GDM1 (cell line): ENCODE measurements at places on chromosomes 11 and 22.

DNA sequence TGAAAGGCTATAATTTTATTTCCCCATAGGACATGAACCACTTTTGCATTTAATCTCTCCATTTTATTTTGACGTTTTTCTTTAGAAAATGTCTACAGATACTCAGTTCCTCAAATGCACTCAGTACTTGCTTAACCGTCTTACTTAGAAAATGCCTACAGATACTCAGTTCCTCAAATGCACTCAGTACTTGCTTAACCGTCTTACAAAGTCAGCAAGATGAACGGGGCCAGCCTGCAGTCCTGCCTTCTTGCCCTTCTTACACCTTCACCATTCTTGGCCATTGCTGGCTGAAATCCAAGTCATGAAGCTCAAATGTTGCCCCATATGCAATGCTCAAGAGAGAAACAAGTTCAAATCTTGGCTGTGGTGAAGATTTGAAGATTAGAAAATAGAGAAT is 34.1 kb downstream of the CSNK2A3 start:
- DNase-seq = no peak

- DNase-seq = no peak
Measured at GRCh38 chr11:70592641-70593165, 194.4 kb downstream of the CTTN start.

GRCh38 chr11:33953289-33953688 is 61.4 kb upstream of the LMO2 start:
- DNase-seq = no peak

- no peak for DNase-seq
Measured at GRCh38 chr11:69636512-69637197, 4.3 kb upstream of the CCND1 start.

DNA sequence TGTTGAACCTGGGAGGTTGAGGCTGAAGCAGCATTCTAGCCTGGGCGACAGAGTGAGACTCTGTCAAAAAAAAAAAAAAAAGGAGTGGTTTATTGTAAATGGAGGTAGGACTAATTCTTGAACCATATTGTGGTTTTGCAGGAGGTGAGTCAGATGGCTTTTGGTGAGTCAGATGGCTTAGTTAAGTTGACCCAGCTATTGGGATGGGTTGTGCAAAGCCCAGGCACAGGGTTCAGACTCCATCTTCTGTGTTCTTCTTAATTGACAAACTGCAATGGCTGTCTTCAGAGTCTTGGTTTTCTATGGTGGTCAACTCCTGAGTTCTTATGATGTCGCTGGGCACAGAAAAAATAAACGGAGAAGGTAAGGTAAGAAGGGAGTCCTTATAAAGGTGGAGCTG is 182.7 kb downstream of the ADAMTS15 start:
- DNase-seq = no peak

- DNase-seq = no peak
Measured at GRCh38 chr11:65415499-65416340, 6.9 kb upstream of the NEAT1 start.

DNA sequence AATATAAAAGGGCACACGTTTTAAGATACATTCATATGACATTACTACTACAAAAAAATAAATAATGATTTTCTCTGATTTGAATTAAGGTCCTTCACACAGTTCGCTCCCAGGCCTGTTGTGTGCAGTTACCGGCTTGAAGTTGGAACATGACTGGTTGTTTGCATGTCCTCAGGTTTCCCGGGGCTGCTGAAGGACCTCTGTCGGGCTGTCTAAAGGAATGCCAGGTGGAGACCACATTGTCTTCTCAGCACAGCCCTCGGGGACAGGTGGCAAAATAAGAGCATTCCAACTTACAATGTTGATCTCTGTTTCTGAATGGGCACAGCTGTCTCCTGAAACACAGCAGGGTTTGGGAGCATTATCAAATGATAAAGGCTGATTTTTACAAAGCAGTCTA is 14.9 kb downstream of the VSIG10L2 start:
- no peak for DNase-seq

- no peak for DNase-seq
Measured at GRCh38 chr11:46917109-46917761, 1.1 kb downstream of the LRP4 start.

DNA sequence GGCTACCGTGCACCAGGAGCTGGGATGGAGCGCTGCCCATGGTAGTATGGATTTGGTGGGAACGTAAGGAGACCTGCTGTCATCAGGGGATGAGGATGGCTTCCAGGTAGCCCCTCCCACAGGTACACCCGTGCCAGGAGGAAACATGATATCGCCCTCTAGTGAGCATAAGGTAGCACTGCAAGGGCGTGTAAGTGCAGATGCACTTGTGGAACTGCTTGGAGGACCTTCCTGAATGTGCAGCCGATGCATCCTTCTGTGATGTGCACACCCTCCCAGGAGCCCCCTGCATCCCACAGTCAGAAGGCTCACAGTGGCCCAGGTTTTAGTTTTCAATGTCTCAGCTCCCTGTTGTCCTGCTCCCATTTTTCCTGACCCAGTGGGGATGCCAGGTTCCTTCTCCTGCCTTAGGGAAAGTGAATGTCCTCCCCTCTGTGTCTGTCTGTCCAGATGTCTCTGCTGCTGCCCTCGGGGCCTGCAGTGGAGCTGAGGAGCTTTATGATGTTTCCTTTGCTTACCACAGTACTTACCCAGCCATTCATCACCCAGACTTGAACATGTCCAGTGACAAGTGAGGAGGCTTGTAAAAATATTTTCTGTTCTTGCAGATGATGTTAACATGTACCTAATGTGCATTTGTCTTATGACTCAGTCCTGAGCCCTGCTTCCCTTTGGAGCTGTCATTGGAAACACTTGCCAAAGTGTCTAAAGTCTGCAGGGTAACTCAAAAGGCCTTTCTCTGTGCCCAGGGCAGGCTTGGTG is 49.2 kb downstream of the DBX1 start:
- DNase-seq = peak; percentile 29

DNA sequence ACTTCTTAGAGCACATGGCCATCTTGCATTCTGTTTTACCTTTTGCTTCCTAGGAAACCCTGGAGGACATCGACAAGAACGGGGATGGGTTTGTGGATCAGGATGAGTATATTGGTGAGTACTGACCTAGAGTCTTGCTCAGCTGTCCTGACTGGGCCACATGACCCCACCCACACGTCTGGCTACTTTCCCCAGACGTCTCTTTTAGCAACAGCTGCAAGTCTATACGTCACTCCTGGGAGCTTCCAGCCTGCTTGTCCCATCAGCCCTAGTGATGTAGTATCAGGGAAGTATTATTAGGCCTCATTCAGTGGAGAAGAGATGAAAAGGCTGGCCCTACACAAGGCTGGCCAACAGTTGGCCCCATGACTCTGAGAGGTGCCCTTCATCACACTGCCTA is 9.6 kb downstream of the RCN1 start:
- no peak for DNase-seq

GRCh38 chr11:108916935-108917334 is 252.1 kb downstream of the DDX10 start:
- DNase-seq = no peak

GRCh38 chr11:33706966-33707365 is 6.3 kb upstream of the C11orf91 start:
- no peak for DNase-seq

DNA sequence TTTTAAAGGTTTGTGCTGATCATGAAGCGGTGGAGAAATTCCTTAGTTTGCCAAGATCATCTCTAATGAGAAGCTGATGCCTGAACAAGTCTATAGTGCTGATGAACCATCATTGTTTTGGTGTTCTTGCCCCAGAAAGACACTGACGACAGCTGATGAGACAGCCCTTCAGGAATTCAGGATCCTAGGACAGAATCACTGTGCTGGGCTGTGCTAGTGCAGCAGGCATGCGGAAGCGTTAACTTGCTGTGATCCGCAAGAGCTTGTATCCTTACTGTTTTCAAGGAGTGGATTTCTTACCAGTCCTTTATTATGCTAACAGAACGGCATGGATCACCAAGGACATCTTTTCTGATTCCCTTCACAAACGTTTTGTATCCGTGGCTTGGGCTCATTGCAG is 104.1 kb downstream of the TBC1D22A start:
- DNase-seq = no peak

GRCh38 chr11:44611687-44612434 is 46.4 kb downstream of the CD82 start:
- peak; percentile 44 for DNase-seq

- DNase-seq = no peak
Measured at GRCh38 chr11:16853266-16853665, 114.8 kb downstream of the C11orf58 start.

- no peak for DNase-seq
Measured at GRCh38 chr11:83612891-83613766, 327.0 kb upstream of the CCDC90B start.

- no peak for DNase-seq
Measured at GRCh38 chr11:32229576-32230240, 138.8 kb downstream of the RCN1 start.

GRCh38 chr11:123203934-123204333 is 8.9 kb upstream of the CLMP start:
- no peak for DNase-seq

DNA sequence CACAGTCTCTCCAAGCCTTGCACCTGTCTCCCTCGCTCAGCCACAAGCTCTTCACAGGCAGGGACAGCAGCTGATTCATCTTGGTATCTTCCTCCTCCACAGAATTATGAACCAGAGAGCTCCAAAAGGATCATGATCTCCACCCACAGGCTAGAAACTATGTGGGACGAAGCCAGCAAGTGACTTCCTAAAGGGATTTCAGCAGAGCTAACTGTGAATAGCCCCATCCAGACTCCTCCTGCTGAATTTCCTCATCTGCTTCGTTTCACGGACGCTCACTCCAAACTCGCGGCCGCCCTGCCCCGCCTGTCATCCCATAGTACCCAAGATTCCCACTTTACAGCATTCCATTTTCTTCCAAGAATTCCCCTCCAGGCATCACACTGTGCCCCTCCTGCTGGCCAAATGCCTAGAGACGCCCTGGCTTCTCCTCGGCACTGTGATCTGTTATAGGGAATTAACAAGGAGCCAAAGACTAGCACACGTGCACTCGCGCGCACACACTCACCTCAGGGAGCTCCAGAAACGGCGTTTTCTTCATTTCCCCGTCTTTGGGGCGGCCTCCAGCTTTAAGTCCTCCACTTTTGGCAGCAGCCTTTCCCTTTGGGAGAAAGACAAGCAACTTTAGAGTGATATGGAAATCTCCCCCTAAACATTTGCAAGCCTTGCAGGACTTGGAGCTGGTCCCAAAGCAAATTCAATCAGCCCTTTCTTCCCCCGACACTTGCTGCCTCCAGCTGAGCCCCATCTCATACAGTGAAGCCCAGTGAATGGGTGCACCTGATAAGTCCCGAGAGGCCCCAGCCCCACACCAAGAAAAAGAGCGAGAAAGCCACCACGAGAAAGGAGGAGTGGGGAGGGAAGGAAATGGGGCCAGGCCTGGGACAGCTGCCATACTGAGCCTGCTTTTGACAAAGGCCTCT is 35.5 kb downstream of the SPATA19 start:
- no peak for DNase-seq

DNA sequence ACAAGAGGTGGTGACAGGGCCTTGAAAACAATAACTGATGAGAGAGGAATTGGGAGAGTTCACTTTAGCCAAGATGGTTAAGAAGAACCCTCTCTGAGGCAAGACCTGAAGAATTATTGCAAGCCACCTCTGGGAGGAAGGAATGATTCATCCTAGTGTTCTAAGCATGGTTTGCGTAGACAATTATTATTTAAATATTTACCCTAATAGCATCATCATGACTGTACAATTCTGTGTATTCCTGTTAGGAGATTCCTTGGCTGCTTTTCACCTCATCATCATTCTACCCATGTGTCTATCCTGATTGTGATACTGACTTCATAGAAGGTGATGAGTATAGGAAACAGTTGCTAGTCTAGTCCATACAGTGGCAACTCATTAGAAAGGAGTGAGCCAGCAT is 264.4 kb downstream of the DDX10 start:
- DNase-seq = no peak

GRCh38 chr22:46373921-46374662 is 38.6 kb downstream of the TRMU start:
- peak; percentile 83 for DNase-seq

GRCh38 chr11:19658344-19658743 is 54.3 kb upstream of the NAV2 start:
- DNase-seq = no peak

DNA sequence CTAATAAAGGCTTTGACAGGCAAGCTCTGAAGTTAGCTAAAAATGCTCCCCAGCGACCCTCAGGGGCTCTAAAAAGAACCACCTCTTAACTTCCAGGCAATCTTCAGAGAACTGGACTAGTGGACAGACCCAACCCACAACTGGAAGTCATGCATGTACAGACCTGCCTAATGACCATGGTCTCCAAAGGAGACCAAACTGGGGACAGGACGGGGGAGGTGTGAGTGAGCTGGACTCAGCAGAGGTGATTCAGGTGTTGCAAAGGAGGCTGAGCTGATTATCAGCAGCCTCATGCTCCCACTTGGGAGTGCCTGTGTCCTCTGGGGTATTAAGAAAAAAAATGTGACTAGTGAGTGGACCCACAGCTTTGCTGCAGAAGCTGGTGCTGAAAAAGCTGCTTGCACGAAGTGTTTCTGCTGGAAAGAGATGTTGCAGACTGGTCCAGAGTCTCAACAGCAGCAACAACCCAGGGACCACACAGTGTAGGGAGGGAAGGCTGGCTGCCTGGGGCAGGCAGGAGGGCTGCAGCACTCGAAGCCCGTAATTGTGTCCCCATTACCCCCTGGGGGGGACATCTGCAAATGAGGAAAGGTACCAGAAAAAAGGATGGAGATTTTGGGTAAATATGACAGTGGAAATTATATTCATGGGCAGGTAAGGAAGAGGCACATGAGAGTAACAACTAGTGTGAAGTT is 35.3 kb downstream of the PITPNB start:
- DNase-seq = no peak

DNA sequence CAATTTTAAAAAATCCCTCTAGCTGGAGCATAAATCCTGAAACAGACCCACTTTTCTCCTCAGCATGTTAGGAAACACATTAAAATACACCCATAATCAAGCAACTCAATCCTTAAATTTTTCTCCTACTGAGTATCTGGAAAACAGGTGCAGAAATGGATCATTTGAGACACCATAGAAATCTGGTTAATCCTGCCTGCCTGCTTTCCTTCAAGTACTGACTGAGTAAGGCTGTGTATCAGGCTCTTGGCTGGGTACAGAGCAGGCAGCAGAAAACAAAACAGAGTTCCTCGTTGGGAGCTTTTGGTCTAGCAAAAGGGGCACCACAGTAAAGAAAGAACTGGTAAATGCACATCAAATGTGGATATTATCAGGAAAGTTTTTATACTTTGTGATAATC is 1.9 kb downstream of the KCNQ1OT1 start:
- DNase-seq = no peak

DNA sequence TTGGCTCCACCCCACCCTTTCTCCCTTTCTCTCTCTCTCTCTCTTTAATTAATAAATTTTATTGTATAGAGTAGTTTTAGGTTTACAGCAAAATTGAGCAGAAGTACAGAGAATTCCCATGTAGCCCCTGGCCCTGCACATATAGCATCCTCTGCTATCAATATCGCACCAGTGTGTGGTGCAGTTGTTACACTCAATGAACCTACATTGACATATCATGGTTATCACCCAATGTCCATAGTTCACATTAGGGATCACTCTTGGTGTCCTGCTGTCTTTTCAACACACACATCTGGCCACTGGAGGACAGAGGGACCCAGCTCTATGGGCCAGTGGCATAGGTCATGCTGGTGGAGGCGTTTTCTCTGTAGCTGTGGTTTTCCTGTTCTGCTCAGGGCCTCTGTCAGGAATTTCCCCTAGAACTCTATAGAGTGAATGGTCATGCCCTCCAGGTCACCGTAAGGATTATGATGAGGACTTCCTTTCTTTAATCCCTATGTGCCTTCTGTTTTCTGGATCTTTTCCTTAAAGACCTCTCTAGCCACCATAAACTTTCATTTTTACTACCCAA is 98.2 kb upstream of the NAV2 start:
- no peak for DNase-seq

GRCh38 chr11:20739577-20739976 is 70.2 kb downstream of the NELL1 start:
- DNase-seq = no peak
